ENCODE measurements at places on chromosomes 5 and 9. TPM values are rescaled to one million over a fixed set of nuclear protein-coding genes. Genes with fewer than 3 reads are reported as not detected.

- no peak for DNase-seq
Observed at GRCh38 chr5:119745976-119746375, 116.6 kb downstream of the FAM170A start.

The PRRC1 gene
- total RNA-seq: 32.4 TPM

The EIF4EBP3 gene
- 11.1 TPM for total RNA-seq

The PDE6A gene
- not detected for total RNA-seq

DNA sequence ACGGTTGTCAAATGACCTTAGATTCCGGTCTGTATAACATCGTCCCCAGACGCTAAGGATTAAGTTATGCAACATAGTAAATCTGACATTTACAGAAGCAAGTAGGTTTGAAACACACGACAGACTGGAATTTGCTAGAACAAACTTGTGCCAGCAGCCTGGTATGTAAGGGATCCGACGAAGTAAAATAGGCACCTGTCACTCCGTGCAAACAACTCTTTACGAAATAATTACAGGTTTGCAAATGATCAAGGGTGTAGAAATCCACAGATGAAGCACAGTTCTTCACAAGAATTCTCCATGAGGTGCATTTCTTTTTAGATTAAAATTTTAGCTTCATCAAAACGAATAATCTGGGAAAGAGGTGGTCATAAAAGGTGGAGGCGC is 508 bp downstream of the MOCS2 start:
- DNase-seq: no peak

DNA sequence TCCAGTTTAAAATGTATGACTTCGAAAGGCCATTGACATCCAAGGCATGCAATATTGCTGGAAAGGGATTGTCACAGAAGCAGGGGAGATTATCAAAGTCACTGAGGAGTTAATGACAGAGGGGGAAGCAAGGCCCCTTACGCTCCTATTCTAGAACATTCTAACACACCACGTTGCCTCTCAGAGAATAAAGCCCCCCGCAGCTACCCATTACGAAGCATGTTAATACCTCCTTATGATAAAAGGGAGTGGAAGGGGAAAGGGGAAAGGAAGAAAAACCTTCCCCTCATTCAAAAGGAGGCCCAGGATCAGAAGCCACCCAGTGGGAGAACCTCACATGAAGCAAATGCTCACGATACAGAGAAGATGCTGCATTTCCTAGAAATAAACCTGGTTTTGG is 213.6 kb downstream of the DAB2IP start:
- no peak for DNase-seq

- no peak for DNase-seq
Observed at GRCh38 chr5:143166661-143167420, 236.6 kb downstream of the NR3C1 start.

- DNase-seq: no peak
Observed at GRCh38 chr9:126612813-126613641, 701 bp upstream of the LMX1B start.

- no peak for DNase-seq
Observed at GRCh38 chr9:130208600-130209347, 36.6 kb downstream of the NCS1 start.

The PCDHB9 gene
- total RNA-seq: not detected

The HEMGN gene
- total RNA-seq: 0.66 TPM

GRCh38 chr5:110371725-110372041 is 354.8 kb downstream of the TMEM232 start:
- DNase-seq: no peak

DNA sequence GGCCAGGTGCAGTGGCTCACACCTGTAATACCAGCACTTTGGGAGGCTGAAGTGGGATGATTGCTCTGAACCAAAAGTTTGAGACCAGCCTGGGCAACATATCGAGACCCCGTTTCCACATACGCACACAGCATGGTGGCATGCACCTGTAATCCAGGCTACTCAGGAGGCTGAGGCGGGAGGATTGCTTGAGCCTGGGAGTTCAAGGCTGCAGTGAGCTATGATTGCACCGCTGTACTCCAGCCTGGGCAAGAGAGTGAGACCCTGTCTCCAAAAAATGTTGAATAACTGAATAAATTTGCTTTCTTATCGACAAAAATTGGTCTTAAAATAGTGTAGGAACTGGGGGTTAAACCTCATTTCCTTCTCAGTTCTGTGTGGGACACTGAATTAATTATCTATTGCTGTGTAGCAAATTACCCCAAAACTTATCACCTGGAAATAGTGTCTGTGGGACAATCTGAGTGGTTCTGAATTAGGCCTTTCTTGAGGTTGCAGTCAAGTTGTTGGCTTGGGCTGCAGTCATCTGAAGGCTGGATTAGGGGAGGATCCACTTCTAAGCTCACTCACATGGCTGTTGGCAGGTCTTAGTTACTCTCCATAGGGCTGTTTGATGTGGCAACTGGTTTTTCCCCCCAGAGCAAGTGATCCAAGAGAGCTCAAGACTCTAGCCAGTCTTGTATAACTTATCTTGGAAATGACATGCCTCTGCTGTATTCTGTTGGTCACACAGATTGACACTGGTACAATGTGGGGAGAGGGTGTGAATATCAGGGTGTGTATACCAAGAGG is 2.0 kb downstream of the SNX30 start:
- no peak for DNase-seq

DNA sequence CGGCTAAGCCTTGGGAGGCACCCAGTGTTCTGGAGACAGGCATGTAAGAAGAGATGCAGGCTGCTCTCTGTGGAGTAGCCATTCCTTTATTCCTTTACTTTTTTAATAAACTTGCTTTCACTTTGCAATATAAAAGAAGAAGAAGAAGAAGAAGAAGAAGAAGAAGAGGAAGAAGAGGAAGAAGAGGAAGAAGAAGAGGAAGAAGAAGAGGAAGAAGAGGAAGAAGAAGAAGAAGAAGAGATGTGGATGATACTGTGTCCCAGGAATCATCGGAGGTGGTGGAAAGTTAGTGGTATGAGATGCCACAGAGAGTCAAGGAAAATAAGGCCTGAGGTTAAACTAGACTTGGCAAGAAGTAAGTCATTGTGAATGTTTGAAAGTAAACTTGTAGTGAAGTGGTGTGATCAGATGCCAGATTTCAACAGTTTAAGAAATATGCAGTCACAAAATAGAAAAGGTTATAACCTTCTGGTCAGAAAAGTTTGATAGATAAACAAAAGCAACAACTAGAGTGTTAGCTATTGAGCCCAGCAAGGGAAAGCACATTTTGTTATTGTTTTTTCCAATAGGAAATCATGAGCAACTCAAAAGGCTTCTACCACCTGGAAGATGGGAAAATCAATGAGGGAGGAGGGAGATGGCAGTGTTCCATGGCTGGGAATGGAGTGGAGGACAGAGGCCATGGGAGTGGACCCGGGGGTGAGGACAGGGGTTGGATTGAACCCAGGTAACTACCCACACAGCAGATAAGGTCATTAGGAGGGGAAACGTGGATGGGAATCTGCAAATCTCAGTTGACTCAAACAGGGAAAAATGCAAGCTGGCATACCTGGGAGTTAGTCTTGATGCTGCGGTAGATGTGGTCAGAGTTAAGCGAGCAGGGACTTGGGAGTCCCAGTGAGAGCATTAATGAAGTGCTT is 16.8 kb downstream of the AOPEP start:
- no peak for DNase-seq

The PCDHGA3 gene
- not detected for total RNA-seq

The LIFR gene
- not detected for total RNA-seq
